GM12865 (cell line): ENCODE measurements at places on chromosomes 16 and 17.

GRCh38 chr17:82918508-82918907, 78.7 kb upstream of the ZNF750 start:
- DNase-seq, result no peak

DNA sequence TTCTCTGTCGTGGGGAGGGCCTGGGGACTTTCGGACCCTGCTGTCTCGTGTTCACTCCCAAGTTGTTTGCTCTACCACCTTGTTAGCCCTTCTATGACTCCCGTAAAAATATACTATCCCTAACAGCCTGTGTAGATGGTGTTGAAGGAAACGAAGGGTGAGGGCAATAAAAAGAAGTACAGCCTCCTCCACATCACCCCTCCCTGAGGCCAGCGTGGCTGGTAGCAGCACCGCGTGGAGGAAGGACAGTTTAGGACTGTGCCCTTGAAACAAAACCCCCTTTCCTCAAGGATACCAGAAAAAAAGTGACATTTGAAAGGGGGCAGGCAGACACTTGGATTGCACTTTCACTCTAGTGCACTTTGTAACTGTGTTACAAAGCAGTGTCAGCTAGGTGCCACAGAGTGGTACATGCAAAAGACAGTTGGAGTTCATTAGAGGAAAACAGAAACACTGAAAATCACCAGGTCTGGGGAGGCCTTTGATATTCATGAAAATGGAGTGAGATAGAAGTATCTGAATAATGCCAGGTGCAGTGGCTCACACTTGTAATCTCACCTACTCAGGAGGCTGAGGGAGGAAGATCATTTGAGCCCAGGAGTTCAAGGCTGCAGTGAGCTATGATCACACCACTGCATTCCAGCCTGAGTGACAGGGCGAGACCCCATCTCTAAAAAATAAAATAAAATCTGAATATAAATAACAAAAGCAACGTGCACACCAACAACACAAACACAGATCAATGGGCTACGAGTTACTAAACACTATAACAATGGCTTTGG, 53.8 kb downstream of the TBX4 start:
- no peak for DNase-seq

- no peak for DNase-seq
Measured at GRCh38 chr17:76812968-76813367, 55.2 kb upstream of the MGAT5B start.

GRCh38 chr17:78329263-78330059, 30.4 kb downstream of the SOCS3 start:
- no peak for DNase-seq

- DNase-seq, result no peak
Measured at GRCh38 chr17:44170499-44171201, at the start of gene ASB16. ASB16 (plus strand) TSS chr17:44170704; CDS start chr17:44170790, 86 bp downstream.

DNA sequence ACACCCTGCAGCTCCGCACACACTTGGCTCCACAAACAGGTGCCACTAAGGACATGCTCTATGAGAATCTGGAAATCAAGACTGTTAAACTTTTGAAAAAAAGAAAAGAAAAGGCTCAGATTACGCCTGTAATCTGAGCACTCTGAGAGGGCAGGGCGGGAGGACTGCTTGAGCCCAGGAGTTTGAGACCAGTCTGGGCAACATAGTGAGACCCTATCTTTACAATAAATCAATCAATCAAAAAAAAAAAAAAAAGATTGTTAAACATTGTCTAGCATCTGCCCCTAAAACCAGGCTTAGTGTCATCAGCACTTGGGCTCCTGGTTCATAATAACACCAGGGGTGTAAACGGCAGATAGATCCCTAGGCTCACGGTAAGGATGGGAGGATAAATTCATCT, 37.5 kb upstream of the FAAP100 start:
- no peak for DNase-seq

DNA sequence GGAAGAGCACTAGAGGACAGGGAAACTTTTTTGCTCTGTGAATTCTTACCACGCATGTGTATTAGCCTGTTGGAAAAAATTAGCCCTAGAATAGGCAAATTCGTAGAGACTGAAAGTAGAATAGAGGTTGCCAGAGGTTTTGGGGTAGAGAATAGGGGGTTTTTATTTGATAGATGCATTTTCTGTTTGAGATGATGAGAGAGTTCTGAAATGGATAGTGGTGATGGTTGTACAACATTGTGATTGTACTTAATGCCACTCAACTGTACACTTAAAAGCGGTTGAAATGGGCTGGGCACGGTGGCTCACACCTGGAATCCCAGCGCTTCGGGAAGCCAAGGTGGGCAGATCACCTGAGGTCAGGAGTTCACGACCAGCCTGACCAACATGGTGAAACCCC, 8.0 kb upstream of the DOC2B start:
- peak; percentile 31 for DNase-seq

DNA sequence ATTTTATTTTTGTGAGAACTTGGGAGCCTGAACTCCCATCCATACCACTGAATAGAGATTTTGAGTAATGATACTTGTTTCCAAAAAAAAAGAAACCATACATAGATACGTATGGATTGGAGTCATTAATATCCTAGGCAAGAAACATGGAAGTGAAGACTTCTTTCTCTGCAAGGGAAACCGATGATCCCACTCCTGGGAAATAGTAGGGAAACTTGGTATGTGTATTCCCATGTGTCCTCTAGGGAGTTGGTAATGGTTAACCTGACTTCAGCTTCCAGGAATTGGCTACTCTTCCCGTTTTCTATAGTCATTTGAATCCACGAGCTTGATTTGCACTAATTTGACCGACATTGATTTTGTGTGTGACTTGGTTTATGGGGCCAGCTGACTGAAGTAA, 5.4 kb downstream of the FUS start:
- DNase-seq, result no peak

DNA sequence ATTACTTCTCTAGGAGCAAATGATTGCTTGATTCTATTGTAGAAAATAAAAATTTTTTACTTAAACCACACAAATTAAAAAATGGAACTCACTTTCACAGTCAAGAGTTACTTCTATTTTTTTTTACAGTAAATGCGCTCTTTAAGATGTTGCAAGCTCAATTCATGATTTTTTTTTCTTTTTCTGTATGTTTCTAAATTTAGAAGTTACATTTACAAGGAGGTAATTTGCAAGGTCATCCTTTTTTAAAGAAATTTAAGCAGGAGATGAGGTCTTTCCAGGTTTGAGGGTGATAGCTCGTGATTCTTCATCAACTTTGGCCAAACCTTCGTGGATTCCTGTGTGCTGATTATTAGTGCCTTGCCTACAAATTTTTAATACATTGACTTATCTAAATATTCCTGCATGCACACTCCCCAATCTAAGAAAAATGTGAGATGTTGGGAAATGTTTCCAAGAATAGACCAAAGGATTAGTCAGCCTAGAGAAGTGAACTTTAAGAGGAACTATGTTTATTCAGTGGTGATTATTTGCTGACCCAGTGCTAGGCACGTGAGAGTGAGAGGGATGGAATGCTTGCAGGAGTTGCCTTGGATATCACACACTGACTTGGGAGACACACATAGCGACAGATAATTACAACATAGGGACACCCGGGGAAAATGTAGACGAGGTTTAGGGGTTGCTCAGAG, 429.8 kb downstream of the MAF start:
- no peak for DNase-seq

GRCh38 chr17:38888842-38889241, 19.0 kb downstream of the LASP1 start:
- no peak for DNase-seq
